ENCODE measurements at places on chromosomes 5 and 9.

DNA sequence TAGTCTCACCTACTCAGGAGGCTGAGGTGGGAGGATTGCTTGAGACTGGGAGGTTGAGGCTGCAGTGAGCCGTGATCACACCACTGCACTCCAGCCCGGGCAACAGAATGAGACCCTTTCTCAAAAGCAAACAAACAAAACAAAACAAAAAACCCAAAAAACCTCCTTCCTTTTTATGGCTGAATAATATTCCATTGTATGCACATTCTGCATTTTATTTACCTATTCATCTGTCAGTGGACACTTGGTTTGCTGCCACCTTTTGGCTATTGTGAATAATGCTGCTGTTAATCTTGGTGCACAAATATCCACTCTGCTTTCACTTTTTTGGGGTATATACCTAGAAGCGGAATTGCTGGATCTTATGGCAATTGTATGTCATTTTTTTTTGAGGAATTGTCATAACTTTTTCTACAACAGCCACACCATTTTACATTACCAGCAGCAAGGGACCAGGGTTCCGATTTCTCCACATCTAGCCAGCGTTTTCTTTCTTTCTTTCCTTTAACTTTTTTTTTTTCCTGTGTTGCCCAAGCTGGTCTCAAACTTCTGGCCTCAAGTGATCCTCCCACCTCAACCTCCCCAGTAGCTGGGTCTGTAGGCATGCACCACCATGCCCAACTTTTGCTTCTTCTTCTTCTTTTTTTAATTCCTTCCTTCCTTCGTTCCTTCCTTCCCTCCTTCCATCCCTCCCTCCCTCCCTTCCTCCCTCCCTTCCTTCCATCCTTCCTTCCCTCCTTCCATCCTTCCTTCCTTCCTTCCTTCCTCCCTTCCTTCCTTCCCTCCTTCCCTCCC, 30.6 kb downstream of the NKX2-5 start:
- no peak for DNase-seq

DNA sequence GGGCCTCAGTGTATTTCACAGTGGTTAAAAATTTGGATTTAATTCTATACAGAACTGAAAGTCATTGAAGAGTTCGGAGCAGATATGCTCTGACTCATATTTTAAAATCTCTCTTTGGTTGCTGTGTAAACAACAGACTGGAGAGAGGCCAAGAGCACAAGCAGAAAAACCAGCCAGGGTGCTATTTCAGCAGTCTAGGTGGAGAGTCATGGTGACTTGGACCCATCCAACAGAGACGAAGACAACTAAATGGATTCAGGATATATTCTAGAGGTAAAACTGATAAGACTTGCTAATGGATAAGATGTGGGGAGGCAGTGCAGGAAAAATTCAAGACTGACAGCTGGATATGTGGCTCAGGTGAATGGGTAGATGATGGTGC, 168.9 kb downstream of the MAPKAP1 start:
- DNase-seq = peak; percentile 52

DNA sequence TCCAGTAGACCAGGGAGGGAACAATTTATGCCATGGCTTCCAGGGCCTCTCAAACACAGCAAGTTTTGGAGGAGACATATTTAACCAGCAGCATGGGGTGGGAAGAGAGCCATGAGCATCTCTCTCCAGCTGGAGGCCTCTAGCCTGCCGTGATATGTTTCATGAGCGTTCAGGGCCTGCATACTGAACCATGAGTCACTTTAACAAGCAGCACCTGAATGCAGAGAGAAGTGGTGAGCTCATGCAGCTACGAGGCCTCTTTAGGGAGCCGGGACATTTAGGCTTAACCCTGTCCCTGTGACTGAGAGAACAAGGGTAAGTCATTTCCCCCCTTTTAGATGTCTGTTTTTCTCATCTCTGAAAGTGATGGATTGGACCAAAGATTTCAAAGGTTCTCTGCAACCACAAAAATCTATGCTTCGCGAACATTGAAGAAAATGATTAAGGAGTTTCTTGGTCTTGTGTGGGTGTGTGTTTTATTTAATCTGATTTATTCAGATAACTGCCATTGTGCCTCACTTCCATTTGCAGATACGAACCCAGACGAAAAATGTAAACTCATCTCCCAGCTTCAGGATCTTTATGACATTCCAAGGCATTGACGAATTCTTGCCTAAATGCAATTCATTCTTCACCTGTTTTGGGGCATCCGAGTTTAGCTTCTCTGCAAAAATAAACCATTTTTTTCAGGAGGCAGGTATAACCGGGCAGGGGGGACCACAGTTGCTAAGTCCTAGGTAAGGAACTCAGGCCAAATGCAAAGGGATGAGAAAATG, 157.0 kb downstream of the GABBR2 start:
- DNase-seq = no peak

DNA sequence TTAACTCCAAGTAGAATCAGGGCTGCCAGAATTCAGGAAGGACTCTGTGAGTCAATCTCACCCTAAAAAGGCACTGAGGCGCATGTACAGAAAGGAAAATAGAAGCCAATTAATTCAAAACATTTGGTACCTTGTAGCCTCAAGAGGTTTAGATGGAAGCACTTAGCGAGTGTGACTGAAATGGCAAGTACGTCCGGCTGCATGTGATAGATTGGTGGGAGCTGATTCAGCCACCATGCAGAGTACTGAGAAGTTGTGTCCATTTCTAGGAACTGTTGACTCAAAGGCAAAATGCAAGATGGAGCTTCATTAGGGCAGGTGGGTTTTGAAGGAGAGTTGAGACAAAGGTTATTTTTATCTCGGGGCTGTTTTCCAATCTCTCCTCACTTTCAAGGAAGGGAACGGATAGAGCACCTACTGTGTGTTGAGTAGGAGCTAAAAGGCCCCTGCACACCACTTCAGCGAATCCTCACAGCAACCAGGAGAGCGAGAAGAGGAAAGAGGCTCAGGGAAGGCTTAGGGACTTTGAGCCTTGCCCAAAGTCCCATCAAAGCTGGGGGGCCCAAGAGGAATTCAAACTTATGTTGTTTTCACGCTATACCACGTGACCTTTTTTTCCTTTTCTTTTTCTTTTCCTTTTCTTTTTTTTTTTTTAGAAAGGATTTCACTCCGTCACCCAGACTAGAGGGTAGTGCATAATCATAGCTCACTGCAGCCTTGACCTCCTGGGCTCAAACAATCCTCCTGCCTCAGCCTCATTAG, 34.6 kb upstream of the CPEB4 start:
- no peak for DNase-seq

All from NCI-H1092 (cell line).